ENCODE measurements at places on chromosomes 12 and 14.

DNA sequence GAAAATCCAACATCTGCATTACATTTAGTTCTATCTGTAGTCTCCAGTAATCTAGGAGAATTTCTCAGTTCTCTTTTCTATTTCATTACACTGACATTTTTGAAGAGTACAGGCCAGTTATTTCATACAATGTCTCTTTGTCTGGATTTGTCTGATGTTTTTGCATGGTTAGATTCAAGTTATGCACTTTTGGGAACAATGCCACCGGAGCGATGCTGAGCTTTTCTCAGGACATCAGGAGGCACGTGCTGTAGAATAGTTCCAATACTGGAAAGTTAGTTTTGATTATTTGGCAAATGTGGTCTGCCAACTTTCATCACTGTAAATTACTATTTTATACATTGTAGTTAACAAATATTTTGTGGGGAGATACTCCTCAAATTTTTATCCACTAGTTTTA is 43.1 kb downstream of the ALDH1L2 start:
- DNase-seq = no peak

GRCh38 chr14:33563901-33564197 is 387.0 kb downstream of the EGLN3 start:
- DNase-seq = no peak

DNA sequence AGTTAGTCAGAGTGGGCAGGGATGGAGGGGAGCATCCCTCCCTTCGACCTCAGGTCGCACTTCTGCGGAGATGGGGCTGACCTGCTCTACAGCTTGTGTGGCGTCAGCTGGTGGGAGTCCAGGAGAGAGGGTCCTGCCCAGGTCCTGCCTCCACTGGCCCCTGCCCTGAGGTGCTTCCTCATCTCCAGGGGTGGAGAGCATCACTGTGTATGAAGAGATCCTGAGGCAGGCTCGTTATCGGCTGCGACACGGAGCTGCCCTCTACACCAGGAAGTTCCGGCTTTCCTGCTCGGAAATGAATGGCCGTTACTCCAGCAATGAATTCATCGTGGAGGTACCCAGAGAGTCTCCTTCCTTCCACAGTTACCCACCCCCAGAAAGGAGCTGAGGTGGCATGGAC is 20.2 kb downstream of the CLSTN3 start:
- no peak for DNase-seq

DNA sequence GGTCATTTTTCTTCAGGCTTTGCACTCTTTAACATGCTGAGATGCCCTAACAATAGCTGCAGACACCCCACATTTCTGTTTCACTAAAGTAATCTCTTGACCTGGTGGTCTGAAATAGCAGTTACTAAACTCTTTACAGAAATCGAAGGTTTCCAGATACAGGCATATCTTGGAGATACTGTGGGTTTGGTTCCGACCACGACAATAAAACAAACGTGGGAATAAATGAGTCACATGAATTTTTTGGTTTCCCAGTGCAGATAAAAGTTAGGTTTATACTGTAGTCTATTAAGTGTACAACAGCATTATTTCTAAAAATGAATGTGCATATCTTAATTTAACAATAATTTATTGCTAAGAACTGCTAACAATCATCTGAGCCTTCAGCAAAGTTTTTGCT is 208.7 kb downstream of the EGLN3 start:
- DNase-seq = no peak

- DNase-seq = no peak
Measured at GRCh38 chr14:50082784-50083466, 33.4 kb downstream of the VCPKMT start.

DNA sequence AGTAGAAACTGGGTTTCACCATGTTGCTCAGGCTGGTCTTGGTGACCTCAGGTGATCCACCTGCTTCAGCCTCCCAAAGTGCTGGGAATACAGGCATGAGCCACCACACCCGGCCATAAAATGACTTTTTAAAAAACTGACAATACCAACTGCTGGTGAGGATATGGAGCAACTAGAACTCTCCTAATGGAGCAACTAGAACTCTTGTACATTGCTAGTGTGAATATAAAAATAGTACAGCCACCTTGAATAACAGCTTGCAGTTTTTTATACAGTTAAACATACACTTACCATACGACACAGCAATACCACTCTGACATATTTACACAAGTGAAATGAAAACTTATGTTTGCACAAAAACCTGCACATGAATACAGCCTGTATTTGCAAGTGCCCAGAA is 2.5 kb upstream of the CFAP73 start:
- no peak for DNase-seq

- no peak for DNase-seq
Measured at GRCh38 chr14:64645220-64645892, 58.9 kb upstream of the PLEKHG3 start.

GRCh38 chr12:116376354-116377193 is 99.1 kb upstream of the MED13L start:
- no peak for DNase-seq

GRCh38 chr12:51884676-51885229 is 3.1 kb upstream of the ANKRD33 start:
- peak; percentile 63 for DNase-seq

GRCh38 chr12:29499235-29499634 is 1.7 kb upstream of the OVCH1 start:
- DNase-seq = no peak

GRCh38 chr12:80702889-80703805 is 4.3 kb upstream of the MYF6 start:
- no peak for DNase-seq

GRCh38 chr12:83346333-83346732 is 659.6 kb downstream of the TMTC2 start:
- no peak for DNase-seq

GRCh38 chr12:122140467-122141257 is 33.4 kb downstream of the IL31 start:
- no peak for DNase-seq

- DNase-seq = no peak
Measured at GRCh38 chr14:100114109-100114765, 45.2 kb downstream of the DEGS2 start.
